Dermis blood vessel endothelial cell (primary cell): ENCODE measurements at places on chromosomes 6 and 20. TPM values are rescaled to one million over a fixed set of nuclear protein-coding genes. Genes with fewer than 3 reads are reported as not detected.
A peak's percentile ranks its signal among the peaks of the same experiment; 100 is the strongest.

DNA sequence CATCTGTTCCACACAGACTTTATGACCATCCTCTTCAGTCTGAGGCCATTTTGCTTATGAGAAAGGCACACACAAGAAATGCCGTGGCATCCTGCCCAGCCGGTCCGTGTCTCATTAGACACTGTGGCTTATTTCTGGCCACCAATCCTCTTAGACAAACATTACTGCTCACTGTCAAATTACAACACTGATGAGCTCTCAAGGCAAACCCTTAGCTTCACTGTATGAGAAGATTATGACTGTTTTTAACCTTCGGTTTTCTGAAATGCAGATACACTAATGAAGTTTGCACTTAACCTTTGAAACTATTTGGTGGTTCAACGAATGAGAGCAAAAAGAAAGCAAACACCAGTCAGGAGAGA, 50.5 kb upstream of the DST start:
- peak; percentile 53 for DNase-seq

DNA sequence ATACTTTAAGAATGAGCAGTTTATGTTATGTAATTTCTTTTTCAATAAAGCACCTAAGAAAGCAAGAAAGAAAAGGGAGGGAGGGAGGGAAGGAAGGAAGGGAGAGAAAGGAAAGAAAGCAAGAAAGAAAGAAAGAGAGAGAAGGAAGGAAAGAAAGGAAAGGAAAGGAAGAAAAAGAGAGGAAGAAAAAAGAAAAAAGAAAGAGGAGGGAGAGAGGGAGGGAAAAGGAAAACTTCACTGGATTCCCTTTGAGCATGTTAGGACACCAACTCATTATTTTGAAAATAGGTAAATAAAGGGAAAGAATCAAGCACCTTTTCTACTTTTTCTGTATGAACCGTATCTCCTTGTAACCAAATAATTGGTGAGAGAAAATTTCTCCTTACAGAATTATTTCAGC, 32.3 kb upstream of the TOP1 start:
- no peak for DNase-seq

- DNase-seq = no peak
Observed at GRCh38 chr20:8726460-8726859, 342.4 kb upstream of the PLCB4 start.

DNA sequence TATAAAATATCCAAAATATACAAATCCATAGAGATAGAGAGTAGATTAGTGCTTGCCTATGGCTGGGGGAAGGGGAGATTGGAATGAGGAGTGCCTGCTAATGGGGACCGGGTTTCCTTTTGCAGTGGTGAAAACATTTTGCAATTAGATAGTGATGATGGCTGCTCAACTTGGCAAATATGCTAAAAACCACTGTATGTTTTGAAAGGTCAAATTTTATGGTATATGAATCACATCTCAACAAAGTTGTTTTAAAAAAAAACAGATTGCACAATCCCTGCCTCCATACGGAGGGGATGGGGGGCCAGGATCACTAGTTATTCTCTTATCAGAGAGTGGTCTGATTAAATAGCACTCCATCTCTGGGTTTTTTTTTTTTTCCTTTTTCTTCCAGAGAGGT, 76.9 kb upstream of the RIPOR2 start:
- no peak for DNase-seq

DNA sequence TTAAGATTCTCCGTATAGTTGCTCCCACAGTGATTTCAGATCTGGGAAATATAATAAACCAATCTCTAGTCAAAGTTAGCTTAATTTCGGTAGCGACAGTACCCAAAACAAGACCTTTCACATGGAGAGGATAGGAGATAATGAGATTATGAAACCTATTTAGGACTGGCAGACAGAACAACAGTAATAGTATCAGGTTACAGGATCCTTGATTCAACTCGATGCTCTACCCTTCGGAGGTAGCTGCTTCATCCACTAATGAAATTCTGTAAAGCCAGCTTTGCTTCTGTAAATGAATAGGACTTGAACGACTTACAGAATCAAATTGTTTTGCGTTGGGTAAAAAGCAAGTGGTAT, 534 bp upstream of the AKIRIN2 start:
- peak; percentile 55 for DNase-seq

PLG gene
- not detected in 2 replicates for total RNA-seq

- DNase-seq = peak; percentile 69
Observed at GRCh38 chr6:130293800-130294199, 71.0 kb upstream of the SAMD3 start.

DNA sequence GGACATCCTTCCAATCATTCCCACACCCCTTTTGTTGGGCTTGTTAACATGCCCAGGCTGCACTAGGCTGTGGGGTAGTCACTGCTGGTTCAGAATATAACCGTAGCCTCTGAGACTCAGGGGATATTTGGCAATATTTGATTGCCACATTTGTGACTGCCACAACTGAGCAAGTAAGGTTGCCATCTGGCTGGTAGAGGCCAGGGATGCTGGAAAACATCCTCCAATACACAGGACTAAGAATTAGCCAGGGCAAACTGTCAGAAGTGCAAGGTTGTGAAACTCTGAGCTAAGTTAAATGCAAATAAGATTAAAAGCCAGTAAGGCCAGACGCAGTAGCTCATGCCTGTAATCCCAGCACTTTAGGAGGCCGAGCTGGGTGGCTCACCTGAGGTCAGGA, 112.0 kb downstream of the ZMYND8 start:
- DNase-seq = no peak

VNN1 gene
- total RNA-seq = not detected in 2 replicates

ANKRD66 gene
- total RNA-seq = not detected in 2 replicates

- peak; percentile 84 for DNase-seq
Observed at GRCh38 chr20:58888521-58889333, 36.2 kb downstream of the GNAS start.

GRCh38 chr6:25499615-25500235, 152.3 kb upstream of the SCGN start:
- DNase-seq = no peak
